ENCODE measurements at places on chromosomes 2 and 18. TPM values are rescaled to one million over a fixed set of nuclear protein-coding genes. Genes with fewer than 3 reads are reported as not detected.

Gene STARD7
- total RNA-seq = 214 TPM

Gene GKN1
- not detected for total RNA-seq

Gene PLGLB1
- total RNA-seq = 2.7 TPM

Gene AMER3
- not detected for total RNA-seq

Gene ZAP70
- total RNA-seq = 1.7 TPM

Gene MYO5B
- total RNA-seq = 1.1 TPM

Gene TNS1
- 783 TPM for total RNA-seq

Gene XDH
- total RNA-seq = not detected
